Neural crest cell (in vitro differentiated cells): ENCODE measurements at places on chromosomes 1 and 21. TPM values are rescaled to one million over a fixed set of nuclear protein-coding genes. Genes with fewer than 3 reads are reported as not detected.
A peak's percentile ranks its signal among the peaks of the same experiment; 100 is the strongest.

DNA sequence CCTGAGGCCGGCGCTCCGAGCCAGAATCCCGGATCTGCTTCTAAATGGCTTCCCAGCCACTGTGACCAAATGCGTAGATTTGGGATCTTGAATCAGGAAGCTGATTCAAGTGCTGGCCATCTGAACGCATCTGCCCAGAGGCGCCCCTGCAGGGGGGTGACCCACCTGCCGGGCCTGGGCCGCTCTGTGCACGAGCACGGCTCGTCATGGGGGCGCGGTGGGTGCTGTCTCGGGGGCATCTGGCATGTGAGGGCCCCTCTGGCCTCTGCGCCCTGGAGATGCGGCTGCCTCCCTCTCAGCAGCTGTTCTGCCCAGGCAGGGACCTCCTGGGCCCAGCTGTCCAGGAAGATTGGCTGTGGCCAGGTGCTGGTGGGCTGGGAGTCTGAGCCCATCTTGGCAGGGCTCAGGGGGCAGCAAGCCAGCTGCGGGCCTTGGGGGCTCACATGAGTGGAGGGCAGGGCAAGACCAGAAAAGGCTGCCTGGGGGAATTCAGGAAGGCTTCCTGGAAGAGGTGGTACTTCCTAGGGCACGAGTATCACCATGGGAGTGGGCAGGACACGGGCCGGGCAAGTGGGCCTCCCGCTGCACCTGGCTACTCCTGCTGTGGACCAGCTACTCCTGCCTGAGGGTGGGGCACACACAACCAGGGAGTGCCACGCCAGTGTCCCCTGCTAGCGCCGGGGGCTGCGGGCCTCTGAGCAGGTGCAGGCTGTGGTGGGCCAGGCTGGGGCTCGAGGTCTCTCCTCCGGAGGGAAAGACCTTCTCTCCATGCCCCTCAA lies 25.1 kb downstream of the PLCH2 start:
- no peak for DNase-seq
- H3K27me3 ChIP-seq = no peaks in the 10 kb centered on the region
- H3K4me1 ChIP-seq = no peaks in the 10 kb centered on the region
- no peak overlapping the region for H3K4me3 ChIP-seq

DNA sequence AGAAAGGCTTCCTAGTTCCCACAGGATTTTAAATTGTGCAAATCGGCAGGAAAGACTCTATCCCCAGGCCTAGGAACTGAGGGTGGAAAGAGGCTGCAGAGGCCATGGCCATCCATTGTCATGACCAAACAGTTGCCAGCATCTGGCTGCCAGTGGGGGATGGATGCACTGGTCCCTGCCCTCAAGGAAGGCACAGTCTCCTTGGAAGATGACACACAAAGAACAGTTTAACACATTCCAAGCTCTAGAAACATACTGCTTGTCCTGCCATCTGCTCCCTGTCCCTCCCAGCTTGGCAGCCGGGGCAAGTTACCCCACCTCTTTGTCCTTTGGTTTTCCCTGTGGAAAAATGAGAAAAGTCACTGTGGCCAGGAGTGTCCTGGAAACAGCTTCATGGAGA lies 83.2 kb downstream of the BCAR3 start:
- peak overlapping the region; percentile 88 for H3K27ac ChIP-seq
- peaks cover 78% of the 10 kb centered on the region for H3K4me1 ChIP-seq
- no peaks in the 10 kb centered on the region for H3K27me3 ChIP-seq
- H3K36me3 ChIP-seq = peaks cover 6% of the 10 kb centered on the region

GRCh38 chr1:94335950-94336349 lies 82.2 kb upstream of the ABCD3 start:
- no peaks in the 10 kb centered on the region for H3K36me3 ChIP-seq
- no peaks in the 10 kb centered on the region for H3K4me1 ChIP-seq
- DNase-seq = peak; percentile 55
- peaks cover 8% of the 10 kb centered on the region for H3K27me3 ChIP-seq
- no peak overlapping the region for H3K27ac ChIP-seq

DNA sequence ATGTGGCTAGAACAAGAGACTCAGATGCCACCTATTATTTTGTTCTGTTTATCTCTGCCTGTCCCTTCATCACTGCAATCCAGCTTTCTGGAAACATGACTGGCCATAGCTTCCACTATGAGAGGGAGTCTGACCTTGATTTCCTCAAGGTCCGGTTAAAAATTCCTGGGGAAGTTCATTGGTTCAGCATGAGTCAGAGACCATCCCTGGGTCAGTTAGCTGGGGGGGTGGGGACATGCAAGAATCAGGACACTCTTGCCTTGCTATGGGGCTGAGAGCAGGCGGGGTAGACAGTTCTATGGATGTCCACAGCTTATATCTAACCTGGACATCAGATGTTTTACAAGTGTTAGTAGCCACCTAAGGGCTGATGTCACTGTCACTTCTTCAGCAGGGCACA lies 81.1 kb downstream of the TENT5C start:
- no peak overlapping the region for H3K4me3 ChIP-seq
- H3K4me1 ChIP-seq = no peaks in the 10 kb centered on the region
- no peak for DNase-seq
- H3K27ac ChIP-seq = no peak overlapping the region
- peaks cover 16% of the 10 kb centered on the region for H3K27me3 ChIP-seq

GRCh38 chr1:54158071-54158470 lies 5.3 kb upstream of the CDCP2 start:
- H3K27me3 ChIP-seq = no peaks in the 10 kb centered on the region
- no peak overlapping the region for H3K4me3 ChIP-seq
- no peaks in the 10 kb centered on the region for H3K36me3 ChIP-seq
- H3K27ac ChIP-seq = no peak overlapping the region
- peaks cover 11% of the 10 kb centered on the region for H3K4me1 ChIP-seq

DNA sequence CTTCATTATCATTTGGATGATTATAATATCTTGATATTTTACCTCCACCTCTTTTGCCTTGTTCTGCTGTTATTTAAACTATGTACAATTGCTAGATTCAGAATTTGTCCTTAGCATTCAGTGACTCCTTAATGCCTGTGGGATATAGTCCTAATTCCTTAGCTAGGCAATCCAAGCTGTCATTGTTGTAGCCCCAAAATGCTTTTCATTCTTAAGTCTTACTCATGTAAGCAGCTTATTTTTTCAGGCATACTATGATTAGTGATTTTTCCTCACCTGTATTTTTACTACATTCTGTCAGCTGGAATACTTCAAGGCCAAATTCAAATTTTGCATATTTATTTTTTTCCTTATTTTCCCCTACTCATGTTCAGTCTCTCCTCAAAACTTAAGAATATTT lies 13.4 kb downstream of the PKN2 start:
- peaks cover 3% of the 10 kb centered on the region for H3K36me3 ChIP-seq
- H3K27me3 ChIP-seq = no peaks in the 10 kb centered on the region
- H3K4me1 ChIP-seq = peaks cover 32% of the 10 kb centered on the region
- no peak for DNase-seq
- H3K4me3 ChIP-seq = no peak overlapping the region

DNA sequence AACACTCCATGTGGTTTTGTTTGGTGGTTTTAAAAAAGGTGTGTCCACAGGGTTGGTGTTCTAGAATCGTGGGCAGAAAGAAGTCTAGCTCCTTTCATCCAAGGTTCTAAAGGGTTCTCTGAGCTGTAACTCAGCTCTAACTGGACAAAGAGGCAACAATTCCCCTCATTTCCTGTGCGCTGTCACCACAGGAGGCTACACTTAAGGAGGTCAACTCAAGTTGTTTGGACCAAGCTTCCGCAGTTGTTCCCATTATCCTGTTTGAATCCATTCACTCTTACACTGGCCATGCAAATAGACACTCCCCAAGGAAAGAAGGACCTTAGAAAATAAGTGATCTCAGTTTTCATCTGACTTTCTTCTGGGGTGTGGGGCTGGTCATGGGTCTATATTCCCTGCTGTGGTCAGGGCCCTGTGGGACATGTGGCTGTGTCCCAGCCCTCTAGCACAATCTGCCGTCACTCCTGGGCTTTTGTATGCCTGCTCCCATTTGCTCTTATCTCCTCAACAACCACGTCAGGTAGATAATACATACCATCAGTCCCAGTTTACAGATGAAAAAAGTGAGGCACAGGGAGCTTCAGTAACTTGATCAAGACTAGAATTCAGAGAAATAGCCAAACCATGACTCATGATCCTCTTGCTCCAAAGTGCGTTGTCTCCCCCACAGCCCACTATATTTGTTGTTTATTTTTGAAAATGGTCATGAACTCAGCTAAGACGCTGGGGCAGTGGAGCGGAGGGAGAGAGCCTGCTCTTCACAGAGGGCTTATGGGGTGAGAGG lies 103.6 kb downstream of the RHOU start:
- H3K36me3 ChIP-seq = peaks cover 6% of the 10 kb centered on the region
- H3K4me3 ChIP-seq = no peak overlapping the region
- H3K4me1 ChIP-seq = peaks cover 58% of the 10 kb centered on the region
- DNase-seq = no peak
- no peaks in the 10 kb centered on the region for H3K27me3 ChIP-seq
- peak overlapping the region; percentile 36 for H3K27ac ChIP-seq

DNA sequence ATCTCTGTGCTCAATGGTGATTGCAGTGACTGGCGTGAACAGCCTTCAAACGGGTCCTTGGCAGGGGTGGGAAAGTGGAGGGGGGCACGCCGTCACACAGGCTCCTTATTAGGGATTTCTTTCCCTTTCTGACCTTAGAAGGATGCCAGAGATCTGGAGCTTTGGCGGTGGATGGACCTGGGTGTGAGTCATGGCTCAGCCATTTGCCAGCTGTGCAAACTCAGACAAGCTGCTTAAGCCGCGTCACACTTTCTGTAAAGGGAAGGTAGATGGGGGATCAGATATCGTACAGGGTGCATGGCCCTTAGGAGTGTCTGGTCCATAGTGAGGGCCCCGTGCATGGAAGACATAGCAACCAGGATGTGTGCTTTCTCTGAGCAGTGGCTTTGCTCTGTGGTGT lies 48.3 kb upstream of the C1orf174 start:
- H3K4me3 ChIP-seq = no peak overlapping the region
- DNase-seq = no peak
- peaks cover 16% of the 10 kb centered on the region for H3K4me1 ChIP-seq
- H3K27me3 ChIP-seq = peaks cover 13% of the 10 kb centered on the region

- DNase-seq = peak; percentile 61
- H3K27me3 ChIP-seq = no peaks in the 10 kb centered on the region
- H3K4me1 ChIP-seq = peaks cover 14% of the 10 kb centered on the region
- no peaks in the 10 kb centered on the region for H3K36me3 ChIP-seq
- no peak overlapping the region for H3K4me3 ChIP-seq
Measured at GRCh38 chr1:87953732-87954344, 625.2 kb downstream of the LMO4 start.

Gene NEK2
- total RNA-seq = 27.1 and 31.0 TPM in 2 replicates

Gene MPZL1
- 113 and 114 TPM in 2 replicates for total RNA-seq

Gene RAD54L
- total RNA-seq = 54.2 and 55.8 TPM in 2 replicates

Gene TSTD1
- 6.7 and 7.2 TPM in 2 replicates for total RNA-seq

Gene NBPF4
- total RNA-seq = not detected in 2 replicates

Gene VHLL
- 0.77 TPM in 1 of 2 replicates, not detected in the other for total RNA-seq
